ENCODE measurements at places on chromosomes 2 and 18. TPM values are rescaled to one million over a fixed set of nuclear protein-coding genes. Genes with fewer than 3 reads are reported as not detected.

The IFIH1 gene
- total RNA-seq: 1.3 TPM

The MAP2 gene
- total RNA-seq: 0.86 TPM

The DSG1 gene
- total RNA-seq: not detected

The SKA1 gene
- 11.7 TPM for total RNA-seq

The REG3G gene
- total RNA-seq: not detected

The FMNL2 gene
- total RNA-seq: 26.3 TPM

The FEZ2 gene
- 42.6 TPM for total RNA-seq

The UGT1A5 gene
- total RNA-seq: not detected

The TUBA3E gene
- total RNA-seq: 0.62 TPM

Measured in A549 treated with GW870086 at 1 μM for 4 hours (cell line).